ENCODE measurements at places on chromosomes 13 and 19.

GRCh38 chr19:10603873-10604459 is 16.9 kb upstream of the AP1M2 start:
- no peak for DNase-seq

DNA sequence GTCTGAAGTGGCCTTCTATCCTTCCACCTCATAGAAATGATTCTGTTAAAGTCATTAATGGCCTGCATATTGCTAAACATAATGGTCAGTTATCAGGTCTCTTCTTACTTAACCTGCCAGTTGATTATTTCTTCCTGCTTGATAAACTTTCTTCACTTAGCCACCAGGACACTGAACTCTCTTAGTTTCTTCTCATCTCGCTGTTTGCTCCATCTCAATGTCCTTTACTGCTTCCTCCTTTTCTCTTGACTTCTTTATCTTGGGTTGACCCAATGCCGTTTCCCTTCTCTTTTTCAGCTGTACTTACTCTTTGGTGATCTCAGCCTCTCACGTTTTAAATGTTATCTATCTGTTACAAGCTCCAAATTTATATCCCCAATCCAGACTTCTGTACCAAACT is 17.1 kb upstream of the CLC start:
- no peak for DNase-seq

DNA sequence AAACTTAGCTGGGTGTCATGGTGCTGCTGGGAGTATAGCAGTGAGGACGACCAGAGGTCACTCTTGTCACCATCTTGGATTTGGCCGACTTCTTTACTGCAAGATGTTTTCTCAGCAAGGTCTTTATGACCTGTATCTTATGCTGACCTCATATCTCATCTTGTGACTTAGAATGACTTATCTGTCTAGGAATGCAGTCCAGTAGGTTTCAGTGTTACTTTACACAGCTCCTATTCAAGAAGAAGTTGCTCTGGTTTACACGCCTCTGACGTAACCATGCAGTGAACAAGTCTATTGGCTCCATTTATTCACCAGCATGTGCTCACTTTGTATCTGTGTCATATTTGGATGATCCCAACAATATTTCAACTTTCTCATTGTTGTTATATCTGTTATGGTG is 26.7 kb downstream of the ZNF850 start:
- no peak for DNase-seq

DNA sequence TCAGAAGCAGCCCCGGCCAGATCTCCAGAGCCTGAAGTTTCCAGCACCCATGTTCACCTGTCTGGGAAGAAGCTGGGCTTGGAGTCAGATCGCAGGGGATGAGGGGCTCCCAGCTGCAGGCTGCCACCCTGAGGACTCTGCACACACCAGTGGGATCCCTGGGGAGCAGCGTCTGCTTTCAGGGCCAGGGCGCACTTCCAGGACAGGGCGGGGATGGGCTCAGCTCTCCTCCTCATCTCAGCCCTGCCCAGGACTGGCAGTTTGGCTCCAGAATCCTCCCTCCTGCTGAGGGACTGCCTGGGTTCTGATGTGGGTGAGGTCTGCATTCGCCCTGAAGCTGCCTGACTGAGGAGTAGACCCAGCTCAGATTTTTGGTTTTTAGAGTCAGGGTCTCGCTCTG is 3.5 kb downstream of the SLC7A9 start:
- no peak for DNase-seq

- DNase-seq: no peak
These were observed 179.1 kb downstream of the RBM26 start for GRCh38 chr13:79226938-79227337.

DNA sequence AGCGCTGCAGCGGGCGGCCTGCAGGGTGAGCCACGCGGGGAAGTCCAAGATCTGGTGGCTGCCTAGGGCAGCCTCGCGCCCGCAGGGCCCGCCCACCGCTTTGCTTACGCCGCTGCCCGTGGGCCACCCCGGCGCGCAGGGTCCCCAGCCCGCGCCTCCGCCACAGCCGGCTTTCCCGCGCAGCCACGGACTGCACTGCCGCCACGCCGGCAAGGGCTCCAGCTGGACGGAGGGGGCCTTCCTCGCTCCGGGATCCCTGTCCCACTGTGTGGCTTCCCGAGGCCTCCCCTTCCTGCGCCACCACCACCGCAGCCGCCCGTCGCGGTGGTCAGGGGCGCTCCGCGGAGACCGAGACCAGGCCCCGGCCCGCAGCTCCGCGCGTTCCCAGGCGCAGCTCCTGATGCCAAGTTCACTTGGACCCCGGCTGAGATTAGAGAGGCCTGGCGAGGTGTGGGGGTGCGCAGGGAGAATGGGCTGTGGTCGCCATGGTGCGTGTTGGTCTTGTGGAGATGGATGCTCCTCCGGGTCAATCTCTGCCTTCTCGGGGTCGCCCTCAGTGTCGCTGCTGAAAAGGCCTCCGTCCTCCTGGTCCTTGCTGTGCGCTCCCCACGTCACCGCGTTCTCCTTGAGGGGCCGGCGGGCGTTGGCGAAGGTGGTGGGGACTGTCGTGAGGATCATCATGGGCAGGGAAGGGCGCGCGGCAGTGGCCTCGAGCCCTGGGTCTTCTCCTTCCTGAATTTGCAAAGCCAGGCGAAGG is 17.9 kb upstream of the RNF17 start:
- peak; percentile 31 for DNase-seq

DNA sequence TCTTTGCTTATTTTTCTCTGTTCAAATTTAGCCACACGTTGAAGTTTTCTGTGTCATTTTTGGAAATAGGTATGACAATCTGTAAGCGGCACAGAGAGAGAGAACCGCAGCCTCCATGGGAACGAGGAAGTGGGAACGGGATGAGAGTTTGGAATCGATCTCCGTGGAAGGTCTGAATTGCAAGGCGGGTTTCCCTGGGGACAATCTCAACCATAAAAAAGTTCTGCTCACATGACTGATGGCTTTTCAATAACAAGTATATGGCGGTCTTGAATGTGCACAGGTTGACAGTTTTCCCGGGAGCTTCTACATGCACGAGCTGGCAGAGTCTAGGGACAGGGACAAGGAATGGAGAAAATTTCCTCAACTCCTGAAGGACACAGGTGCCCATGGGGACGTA is 90.9 kb downstream of the INSR start:
- DNase-seq: no peak

- DNase-seq: no peak
These were observed 21.7 kb upstream of the PCDH8 start for GRCh38 chr13:52870143-52870542.

- no peak for DNase-seq
These were observed 3.7 kb upstream of the NOP53 start for GRCh38 chr19:47741544-47742140.

GRCh38 chr19:54231077-54231931 is 8.5 kb upstream of the LILRB3 start:
- peak; percentile 87 for DNase-seq

- DNase-seq: no peak
These were observed 787.9 kb upstream of the KLHL1 start for GRCh38 chr13:70896136-70896535.

GRCh38 chr13:45219938-45220375 is 19.1 kb upstream of the KCTD4 start:
- no peak for DNase-seq

DNA sequence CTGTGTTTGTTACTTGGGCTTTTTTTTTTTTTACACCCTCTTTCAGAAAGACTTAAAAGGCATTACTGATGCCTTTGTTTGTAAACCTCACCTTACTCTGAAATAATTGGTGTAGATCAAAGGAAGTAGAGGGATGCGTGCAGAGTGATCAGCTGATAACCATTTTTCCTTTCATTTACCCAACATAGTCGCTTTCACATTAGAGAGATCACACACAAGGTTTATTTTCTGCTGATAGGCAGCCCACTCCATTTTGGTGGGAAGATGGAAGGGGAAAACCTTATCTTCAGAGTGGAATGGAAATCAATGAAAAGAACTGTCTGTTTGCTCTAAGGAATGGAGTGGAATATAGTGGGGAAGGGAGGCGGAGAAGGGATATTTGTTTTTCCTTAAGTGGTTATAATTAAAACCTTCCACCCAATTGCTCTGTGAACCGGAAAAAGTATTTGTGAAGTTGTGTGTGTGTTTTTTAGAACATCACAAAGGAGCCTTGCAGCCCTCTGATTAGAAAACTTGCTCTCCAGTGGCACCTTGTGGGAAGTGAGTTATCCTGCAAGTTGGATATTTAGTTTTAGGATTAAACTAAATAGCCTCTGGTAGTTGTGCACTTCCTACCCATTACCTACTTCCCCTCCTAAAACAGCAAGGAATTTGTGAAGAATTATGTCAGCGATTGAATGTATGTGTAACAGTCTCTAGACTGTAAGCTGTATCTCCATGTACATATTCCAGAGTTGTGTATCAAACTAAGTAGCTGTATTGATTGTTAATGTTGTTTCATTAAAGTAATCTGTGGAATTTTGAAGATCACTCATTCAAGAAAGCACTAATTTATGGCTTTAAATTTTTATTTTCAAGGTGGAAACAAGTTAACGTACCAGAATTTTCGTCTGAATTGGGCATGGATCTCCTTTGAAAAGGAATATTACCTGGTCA is 76.8 kb downstream of the FREM2 start:
- no peak for DNase-seq

GRCh38 chr13:91647361-91647990 is 249.1 kb downstream of the GPC5 start:
- no peak for DNase-seq

GRCh38 chr19:2770055-2771013 is 12.7 kb downstream of the SGTA start:
- DNase-seq: no peak

DNA sequence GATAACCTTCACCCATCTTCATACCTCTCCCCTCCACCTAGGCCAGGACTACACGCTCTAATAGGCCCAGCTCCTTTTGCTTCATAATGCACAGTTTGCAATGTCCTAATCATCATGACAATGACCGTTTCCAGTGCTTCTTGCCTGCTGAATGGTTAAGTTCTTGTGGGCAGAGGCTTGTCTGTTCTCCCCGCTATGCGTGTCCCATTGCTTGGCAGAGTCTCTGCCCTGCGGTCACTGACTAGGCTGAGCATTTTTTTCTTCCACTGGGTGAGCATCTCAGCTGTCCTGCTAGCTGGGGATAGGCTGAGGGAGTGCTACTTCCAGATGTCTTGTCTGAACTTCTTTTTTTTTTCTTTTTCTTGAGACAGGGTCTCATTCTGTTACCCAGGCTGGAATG is 314.7 kb downstream of the UQCRFS1 start:
- DNase-seq: no peak

DNA sequence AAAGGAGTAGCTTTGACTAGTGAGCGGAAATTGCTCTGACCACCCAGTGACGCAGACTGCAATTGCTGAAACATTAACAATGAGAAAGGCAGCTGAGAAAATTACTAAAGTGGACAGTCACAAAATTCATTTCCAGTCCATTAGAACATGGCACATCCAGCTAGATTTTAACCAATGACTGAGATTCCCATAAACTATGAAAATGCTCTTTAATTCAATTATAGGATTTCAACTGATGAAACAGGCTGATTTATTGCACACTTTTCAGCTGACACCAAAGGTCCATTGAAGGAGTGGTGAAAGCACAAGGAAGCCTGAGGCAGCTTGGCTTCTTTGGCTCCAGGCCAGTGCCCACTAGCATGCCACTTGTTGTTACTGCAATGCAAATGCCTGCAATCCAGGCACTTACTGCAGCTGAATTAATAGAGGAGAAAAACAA is 933.4 kb downstream of the SLITRK6 start:
- no peak for DNase-seq

DNA sequence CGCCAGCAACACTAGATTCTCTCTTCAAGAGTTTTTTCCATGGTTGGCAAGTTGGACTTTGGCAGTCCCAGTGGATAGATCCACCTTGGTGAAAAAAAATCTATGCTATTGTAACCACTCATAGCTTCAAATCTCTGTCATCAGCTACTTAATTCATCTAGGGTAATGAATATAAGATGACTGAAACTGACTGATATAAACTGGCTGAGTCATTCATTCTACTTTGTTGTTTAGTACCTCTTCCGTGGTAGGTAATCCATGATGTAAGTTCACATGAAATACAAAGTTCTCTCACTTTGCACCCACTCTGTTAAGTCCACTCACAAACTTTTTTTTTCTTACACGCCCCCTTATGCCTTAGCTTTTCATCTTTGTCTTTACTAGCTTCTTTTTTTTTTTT is 1381.5 kb downstream of the SLITRK5 start:
- DNase-seq: no peak

DNA sequence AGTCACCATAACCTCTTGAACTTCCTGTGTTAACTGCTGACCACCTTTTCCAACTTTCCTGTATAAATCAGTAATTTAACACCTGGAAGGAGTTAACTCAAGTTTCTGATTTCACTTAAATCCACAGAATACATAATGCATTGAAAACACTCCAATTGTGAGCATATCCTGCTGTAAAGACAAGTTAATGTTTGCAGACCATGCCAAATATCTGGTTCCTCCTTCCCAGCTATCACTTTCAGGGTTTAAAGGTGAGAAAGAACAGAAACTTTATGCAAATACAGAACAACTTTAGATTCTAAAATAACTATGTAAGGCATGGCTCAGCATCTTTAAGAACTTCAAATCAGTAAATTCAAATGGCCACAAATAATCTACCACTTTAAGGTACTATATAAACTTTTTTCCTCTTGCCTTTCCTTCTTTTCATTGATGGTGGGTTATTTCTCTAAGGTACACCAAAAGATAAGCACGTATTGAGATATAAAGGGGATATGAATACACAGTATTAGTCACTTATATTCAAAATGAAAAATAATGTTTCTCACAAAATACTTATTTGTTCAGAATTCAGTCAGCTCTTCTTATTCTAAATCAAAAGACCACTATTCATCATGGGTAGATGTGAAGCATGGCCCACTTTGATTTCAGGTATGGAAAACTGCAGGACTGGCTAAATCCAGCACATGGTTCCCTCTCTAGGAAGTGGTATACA is 6.6 kb upstream of the TPTE2 start:
- DNase-seq: no peak

DNA sequence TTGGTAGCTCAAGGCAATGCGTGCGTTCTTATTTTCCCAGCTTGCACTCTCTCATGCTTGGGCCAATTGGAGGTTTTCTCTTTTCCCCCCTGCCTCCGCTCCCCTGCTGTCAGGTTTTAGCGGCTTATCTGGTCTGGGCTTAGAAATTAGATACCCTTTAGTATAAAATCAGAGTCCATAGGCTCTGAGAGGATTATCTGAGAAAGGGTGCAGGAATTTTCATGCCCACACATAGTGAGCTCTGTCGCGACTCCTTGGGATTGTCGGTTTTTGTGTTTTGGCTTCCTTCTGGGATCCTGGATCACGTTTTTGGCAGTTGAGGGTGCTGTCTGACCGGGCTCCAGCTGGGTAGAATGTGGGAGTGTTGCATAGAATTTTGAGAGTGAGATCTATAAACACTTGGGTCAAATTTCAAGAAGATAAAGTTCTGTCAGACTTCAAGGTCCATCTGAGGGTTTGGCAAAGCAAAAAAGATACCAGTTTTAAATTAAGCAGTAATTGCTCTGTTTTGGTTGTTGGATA is 12.4 kb downstream of the CHAF1A start:
- DNase-seq: no peak

DNA sequence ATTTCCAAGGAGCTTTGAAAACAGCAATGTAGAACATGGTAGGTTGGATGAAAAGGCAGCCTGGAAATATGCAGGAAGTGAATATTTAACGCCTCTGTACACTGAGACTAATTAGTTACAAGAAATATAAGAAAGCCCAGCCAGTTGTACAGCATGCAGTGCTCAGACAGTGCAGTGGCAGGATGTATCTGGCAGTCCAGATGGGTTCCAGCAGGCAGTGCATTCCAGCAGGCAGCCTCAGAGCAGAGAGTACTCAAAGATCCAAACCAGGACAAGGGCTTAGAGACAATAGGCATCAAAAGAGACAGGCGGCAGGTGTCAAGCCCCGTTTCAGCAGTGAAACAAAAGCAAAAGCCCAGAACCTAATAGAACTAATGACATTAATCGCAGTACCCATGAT is 2776.3 kb downstream of the PCDH9 start:
- no peak for DNase-seq
